HCEC 1CT (cell line): ENCODE measurements at places on chromosomes 6 and 20.
A peak's percentile ranks its signal among the peaks of the same experiment; 100 is the strongest.

GRCh38 chr20:52518735-52519134 is 327.2 kb upstream of the ZFP64 start:
- DNase-seq: no peak

- DNase-seq: no peak
These were observed 63.5 kb downstream of the SLC2A10 start for GRCh38 chr20:46772901-46773300.

DNA sequence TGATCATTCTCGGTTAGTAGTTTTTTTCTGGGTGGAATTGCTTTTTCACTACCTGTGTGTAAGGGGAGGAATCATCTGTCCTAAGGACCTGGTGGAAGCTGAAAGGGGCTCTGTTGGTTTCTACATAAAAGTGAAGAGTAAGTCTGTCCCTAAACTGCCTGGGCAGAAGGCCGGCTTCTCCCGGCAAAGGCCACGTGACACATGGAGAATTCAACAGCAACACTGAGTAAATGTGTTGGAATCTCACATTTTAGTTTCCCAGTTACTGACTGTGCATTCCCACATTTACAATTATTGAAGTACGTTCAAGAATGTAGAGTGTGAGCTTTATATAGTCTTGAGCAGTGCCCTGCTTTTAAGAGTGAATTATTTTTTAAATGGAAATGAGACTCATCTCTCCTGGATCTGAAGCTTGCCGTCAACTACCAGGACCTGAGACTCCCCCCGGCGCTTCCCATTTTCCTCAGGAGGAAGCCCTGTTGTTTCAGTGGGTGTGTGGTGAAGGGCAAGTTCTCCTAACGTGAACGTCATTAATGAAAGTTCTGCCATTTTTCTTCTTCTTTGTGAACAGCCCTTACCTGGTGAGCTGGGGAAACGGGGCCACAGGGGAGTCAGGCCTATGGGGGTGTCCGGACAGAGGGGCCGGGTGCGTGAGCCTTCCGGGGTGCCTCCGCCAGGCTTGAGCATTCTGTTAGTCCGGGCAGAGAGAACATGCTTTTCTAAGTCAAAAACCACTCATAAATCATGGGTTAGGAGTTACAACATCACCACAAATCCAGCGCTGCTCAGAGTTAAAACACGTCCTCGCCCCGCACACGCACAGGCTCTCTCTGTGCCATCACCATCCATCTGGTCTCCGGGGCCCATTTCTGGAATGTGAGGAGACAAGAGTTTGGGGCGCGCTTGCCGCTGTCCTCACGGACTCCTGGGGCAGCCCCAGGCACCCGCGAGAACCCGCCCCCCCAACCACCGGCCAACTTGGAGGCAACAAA is 56.6 kb upstream of the SMOC2 start:
- no peak for DNase-seq

GRCh38 chr6:2147766-2148448 is 97.5 kb downstream of the GMDS start:
- no peak for DNase-seq

- peak; percentile 83 for DNase-seq
These were observed 4.4 kb upstream of the CST3 start for GRCh38 chr20:23641936-23642751.

DNA sequence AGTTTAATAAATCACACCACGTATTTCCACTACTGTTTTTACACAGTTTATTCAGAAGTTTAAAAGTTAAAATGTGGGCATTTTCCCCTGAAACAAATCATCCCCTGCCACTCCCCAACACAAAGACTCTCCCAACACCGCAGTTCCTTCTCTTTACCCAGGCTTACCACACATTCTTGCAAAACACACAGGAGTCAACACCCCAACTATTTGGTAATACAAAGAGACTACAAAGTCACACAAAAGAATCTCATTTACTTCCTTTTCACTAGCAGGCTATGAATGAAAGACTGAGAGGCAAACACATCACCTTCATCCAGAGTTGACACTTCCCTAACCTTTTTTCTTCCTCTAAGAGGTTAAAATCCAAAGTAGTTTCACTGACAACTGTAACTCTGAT is 51.1 kb downstream of the KCTD20 start:
- no peak for DNase-seq

GRCh38 chr6:3999800-4000661 is 78.9 kb downstream of the FAM217A start:
- DNase-seq: no peak

DNA sequence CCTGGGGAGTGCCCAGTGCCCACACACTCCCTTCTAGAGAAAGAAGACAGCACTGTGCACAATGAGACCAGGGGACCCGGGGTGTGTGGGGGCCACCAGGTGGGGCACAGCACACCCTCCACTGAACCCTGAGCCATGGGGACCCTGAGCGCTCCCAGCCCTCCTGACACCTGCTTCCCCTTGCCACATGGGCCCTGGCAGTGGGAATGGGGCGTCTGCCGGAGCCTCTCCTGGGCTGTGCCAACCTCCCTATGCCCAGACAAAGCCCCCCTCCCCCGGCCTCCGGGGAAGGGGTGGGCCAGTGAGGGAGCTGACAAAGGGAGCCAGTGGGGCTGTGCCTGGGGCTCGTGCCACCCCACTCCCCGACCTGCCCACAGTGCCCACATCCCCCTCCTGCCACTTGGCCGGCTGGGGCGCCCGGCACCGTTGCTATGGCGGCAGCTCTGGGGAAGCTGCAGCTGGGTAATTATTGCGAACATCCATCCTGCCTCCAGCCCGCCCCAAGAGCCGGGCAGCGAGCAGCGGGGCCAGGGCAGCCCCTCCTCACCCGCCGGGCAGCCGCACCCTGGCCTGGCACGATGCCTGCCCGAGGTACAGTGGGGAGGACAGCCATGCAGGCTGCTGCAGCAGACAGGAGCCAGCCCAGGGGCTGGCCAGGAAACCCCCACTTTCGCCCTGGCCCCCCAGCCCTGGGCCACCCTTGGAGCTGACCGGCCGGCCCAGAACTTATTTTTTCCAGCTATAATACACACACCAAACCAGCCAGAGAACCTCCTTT is 41.9 kb upstream of the NOL4L start:
- no peak for DNase-seq

DNA sequence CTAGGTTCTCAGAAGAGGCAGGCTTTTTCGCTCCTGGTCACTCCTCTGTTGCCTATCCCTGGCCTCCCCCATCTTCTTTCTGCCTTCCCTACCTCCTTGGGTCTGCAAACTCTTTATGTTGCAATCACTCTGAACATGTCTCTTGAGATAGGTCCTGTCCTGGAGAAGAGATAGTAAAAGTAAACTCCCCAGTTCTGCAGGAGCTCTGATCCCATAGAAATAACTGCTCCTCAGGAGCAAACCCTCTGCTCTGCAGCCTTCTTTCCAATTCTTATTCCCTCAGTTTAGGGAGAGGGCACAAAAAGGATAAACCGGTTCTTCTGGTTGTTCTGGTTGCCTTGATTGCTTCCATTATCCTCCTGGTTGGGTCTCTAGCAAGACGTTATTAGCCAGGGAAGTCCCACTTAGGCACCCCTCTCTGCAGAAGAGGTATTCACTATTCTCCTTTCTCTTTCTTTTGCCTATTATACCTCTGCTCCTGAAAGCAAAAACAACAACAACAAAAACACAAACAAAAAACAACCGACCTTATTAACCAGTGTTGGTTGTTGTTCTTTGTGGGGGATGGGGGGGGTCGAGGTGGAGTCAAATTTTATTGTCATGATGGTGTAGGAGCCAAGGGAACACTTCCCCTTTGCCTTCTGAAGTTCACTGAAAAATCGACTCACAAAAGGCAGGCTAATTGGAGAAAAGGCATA is 973 bp downstream of the TRIM38 start:
- no peak for DNase-seq

DNA sequence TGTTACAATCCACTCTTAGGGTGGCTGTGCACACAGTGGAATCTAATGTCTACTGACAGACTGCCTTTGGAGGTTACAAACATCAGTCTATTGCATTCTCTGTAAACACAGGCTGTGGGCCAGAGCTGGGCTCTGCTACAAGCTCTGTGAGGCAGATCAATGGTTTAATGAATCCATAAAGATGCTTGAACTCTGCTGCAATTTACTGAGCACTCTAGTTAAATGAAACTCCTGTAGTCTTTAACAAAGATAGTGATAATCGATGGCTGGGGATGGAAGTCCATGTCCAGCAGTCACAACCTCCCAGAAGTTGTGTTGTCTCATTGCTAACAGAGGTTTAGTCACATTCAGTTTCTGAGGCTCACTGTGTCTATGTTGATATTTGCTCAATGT is 50.5 kb downstream of the SOBP start:
- no peak for DNase-seq

DNA sequence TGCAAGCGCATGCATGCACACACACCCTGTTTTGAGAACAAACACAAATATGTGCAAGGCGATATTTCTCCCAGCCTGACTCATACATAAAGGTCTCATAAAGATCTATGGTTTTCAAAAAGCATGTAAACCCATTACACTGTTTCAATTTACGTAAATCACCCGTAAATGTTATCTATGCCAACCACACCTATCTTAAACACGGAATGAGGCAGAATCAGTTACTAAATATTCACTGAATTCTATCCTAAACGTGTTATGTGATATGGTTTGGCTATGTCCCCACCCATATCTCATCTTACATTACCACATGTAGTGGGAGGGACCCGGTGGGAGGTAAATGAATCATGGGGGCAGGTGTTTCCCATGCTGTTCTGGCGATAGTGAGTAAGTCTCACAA is 621.6 kb downstream of the KIF16B start:
- DNase-seq: no peak

DNA sequence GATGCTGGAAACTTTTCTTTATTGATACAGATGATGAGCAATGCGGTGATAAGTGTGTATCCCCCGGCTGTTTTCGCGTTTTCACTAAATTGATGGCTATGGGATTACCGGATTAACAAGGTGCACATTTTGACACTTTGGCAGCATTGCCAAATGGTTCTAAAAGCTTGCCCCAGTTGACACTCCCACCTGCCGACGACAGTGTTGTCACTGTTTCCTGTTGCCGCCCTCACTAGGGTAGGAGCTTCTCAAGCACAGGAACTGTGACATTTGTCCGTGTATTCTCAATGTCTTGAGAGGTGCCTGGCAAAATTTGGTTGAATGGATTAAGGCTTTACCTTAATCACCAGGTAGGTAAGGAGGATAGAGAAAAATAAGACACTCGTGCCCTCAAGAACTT is 9.8 kb upstream of the MAPK13 start:
- no peak for DNase-seq

DNA sequence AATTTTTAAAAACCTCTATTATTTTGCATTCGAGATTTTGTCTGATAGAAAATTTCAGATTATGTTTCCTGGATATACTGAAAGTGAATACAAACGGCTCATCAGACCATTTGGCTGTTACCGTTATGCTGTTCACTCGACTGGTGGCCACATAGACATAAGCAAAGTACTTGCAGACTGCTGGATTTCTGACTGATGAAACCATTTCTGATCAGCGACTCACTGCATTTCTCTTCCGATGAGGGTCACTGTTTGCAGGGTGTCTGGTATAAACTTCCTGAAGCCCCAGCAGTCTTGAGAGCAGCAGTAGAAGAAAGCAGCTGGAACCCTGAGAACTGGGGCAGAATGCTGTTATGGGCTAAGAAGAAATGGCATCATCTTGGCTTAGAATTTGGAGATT is 17.7 kb downstream of the SNX9 start:
- DNase-seq: peak; percentile 62

- DNase-seq: no peak
These were observed 50.3 kb upstream of the PREP start for GRCh38 chr6:105452924-105453756.

DNA sequence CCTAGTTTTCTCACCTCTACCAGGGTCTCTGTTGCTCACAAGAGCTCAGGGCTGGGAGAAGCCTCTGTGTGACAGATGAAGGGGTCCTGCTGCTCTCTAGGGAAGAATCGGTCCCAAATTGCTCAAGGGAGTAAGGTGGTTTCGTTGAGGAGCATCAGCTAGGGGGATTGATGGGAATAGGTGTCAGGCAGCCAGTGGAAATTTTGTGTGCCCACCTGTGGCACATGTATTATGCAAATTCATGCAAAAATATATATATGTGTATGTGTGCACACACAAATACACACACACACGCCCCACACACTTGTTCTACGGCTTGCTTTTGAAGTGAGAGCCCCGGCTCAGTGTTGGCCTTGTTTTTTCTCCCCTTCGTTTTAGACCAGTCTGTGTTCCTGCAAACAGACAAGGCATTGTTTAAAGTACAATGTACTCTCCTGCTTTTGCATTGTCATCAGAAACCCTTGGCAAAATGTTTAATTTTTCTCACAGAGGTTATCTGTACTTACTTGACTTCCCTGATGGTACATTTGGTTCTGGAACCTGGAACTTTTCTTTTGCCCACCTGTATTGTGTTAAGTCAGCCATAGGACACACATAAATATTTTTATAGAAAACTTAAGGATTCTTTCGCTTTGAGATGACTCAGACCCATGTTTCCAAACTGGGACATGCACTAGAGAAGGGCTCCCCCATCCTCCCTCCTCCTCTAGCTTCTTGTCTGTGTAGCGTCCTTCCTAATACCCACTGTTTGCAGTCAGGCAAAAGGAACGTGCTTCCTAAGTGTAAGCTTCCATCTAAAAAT is 26.7 kb downstream of the FOXO3 start:
- DNase-seq: peak; percentile 90

DNA sequence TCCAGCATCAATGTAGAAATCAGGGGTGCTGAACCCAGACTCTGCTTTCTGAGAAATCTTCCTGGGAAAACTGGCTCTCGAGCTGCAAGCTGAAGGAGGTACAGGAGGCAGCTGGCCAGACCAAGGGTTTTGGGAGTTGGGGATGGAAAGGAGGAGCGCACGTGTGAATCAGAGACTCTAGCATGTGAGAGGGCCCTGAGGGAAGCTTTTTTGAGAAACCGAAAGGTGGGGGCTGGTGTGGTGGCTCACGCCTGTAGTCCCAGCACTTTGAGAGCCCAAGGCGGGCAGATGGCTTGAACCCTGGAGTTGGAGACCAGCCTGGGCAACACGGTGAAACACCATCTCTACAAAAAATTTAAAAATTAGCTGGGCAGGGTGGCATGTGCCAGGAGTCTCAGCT is 37.1 kb upstream of the EEF1E1 start:
- no peak for DNase-seq

GRCh38 chr20:36521526-36521925 is 19.8 kb upstream of the MYL9 start:
- DNase-seq: no peak

- DNase-seq: no peak
These were observed 641 bp downstream of the SF3B5 start for GRCh38 chr6:144094731-144095133.

- DNase-seq: peak; percentile 53
These were observed 23.8 kb downstream of the DCBLD1 start for GRCh38 chr6:117506180-117506835.

DNA sequence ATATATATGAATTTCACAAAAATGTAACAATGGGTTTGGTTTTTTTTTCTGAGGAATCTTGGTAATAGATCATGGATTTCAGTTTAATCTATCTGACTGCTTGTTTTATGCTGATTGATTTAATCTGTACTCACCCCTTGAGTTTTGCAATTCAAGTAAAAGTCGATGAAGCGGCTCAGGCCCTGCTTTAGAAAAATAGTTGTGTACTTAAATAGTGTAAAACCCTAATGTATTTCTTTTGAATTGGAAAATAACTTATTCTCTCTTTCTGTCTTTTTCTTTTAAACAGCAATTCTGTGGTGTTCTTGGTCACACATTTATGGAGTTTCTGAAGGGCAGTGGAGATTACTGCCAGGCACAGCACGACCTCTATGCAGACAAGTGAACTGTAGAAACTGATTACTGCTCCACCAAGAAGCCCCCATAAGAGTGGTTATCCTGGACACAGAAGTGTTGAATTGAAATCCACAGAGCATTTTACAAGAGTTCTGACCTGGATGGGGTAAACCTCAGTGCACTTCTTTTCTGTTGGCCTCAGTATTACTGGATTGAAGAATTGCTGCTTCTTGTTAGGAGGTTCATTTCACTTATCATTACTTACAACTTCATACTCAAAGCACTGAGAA is 4.0 kb downstream of the LOC128125822 start:
- no peak for DNase-seq
